Midbrain (tissue), 1 donor: ENCODE measurements at places on chromosomes 2 and 18.

GRCh38 chr18:13796515-13796914 lies 27.4 kb upstream of the MC5R start:
- no peak for DNase-seq

- no peak for DNase-seq
Observed at GRCh38 chr2:170229125-170229524, 51.2 kb downstream of the MYO3B start.

DNA sequence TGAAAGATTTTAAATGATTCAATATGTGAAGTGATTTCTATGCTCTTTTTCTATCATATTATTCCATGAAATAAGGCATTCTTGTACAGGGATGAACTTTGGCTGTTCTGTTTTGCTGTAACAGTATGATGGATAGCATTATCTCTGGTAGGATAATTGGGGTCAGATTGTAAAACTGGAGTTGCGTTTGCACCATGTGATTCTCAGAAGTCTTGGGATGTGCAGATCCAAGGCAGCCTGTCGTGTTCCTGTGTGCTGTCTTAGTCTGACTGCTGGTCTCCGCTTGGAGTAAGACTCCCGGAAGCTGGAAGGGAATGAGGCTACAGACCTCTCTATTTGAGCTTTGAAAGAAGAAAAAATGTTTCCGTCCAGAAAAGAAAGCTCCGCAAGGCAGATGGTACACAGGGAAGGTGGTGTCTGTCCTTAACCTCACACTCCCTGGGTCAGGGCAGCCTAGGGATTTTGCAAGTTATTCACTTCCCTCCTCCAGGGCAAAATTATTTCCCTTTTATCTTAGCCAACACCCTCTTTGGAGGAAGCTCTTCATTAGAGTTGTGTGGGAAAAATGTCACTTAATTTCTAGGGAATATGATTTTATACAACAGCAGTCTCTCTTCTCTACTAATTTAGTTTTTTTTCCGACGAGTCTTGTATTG lies 250.6 kb downstream of the PTPRM start:
- DNase-seq: no peak

DNA sequence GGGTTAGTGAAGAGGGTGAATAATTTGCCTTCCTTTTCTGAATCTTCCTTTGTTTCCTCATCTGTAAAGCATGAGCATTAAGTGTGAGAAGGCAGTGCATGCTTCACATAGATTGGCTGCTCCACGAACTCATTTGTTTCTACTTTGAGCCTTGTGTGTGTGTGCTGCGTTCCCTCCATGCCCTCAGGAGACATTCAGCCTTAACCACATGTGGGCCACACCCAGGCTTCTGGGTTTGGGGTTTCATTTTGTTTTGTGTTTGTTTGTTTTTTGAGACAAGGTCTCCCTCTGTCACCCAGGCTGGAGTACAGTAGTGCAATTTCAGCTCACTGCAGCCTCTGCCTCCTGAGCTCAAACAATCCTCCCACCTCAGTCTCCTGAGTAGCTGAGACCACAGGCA lies 843.3 kb downstream of the GALR1 start:
- no peak for DNase-seq

DNA sequence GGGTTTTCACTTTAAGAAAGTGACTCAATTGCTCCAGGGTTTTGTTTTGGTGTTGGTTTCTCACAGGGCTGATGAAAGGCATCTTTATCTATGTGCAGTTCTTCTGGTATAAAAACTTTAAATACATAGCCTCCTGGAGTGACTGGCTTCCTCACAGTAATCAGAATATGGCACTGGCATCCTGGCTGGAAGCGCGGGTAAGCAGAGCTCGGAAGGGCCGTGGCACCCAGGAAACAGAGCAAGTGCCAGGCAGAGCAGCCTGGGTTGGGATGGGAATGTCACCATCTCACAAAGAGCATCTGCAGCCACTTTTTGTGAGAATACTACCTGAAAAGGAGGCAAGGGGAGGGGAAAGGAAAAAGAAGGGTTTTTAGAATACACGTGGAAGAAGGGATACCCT lies 534.7 kb downstream of the PLCL1 start:
- DNase-seq: no peak

DNA sequence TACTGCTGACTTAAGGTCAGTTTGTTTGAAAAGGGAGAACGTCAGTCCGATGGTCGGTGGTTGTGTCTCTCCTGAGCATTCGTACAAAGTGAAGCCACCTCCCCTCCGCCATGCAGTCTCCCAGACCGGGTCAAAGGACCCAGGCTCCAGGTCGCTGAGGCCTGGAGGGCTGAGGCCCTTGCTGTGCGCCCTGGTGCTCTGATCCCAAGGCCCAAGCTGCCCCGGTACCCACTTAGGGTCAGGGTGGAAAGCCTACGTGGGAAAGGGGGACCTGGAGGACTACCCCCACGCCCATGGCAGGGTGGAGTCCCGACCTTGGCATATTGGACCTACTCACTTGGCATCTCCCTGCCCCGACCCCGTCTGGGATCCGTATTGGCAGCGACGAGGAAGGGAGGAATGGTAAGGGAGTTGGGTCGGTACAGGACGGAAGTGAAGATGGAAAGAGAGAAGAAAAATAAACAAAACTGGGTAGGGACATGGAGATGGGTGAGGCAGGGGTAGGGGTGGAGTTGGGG lies 8.0 kb upstream of the SIX3 start:
- DNase-seq: no peak

GRCh38 chr2:202716953-202717597 lies 82.3 kb downstream of the FAM117B start:
- DNase-seq: no peak

DNA sequence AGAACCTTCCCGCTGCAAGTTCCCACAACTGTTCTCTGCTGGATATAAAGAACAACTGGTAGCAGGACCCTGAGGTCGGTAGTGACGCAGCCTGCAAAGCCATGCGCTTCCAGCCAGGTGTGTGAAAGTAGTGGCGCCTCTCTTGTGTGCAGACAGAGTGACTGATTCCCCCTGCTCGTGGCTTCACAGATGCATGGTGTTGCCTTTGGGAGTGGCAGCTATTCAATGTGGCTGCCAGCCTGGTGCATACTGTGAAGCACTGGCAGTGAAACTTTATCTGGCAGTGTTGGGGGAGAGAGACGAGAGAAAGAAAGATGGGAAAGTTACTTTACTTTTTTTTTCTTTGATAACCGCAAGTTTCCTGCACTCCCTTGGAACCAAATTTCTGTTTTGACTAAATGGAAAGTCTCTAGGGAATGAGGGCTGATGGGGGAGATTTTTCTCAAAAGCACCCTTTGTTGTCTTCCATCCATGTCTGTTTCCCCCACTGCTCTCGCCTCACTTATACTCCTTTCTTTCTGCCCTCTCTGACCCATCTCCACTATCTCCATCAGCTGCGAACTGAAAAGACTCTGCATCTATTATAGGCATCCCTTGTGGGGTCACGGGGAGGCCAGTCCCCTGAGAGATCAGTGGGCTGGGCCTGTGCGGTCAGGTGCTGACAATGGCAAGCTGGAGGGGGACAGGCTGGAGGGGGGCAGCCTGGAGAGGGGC lies 90.0 kb upstream of the TNP1 start:
- no peak for DNase-seq

GRCh38 chr2:205730191-205730590 lies 47.9 kb downstream of the NRP2 start:
- DNase-seq: no peak

DNA sequence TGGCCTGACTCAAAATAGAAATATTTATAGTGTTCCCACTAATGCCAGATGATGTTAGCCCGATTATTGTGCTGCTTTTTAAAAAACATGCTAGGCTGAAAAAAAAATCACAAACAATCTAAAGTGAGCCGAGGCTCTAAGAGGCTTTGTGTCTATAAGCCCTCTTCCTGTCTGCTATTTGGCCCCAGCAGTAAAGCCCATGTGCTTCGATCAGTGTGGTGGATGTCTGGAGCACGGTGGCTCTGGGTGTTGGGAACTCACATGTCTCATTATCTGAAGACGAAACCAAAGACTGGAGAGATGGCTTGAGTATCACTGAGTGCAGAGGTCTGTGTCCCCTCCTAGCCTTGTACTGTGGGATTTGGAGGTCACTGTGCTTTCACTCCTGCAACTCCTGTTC lies 55.1 kb downstream of the INO80C start:
- no peak for DNase-seq

- DNase-seq: no peak
Observed at GRCh38 chr2:42183775-42184174, 14.6 kb downstream of the EML4 start.

DNA sequence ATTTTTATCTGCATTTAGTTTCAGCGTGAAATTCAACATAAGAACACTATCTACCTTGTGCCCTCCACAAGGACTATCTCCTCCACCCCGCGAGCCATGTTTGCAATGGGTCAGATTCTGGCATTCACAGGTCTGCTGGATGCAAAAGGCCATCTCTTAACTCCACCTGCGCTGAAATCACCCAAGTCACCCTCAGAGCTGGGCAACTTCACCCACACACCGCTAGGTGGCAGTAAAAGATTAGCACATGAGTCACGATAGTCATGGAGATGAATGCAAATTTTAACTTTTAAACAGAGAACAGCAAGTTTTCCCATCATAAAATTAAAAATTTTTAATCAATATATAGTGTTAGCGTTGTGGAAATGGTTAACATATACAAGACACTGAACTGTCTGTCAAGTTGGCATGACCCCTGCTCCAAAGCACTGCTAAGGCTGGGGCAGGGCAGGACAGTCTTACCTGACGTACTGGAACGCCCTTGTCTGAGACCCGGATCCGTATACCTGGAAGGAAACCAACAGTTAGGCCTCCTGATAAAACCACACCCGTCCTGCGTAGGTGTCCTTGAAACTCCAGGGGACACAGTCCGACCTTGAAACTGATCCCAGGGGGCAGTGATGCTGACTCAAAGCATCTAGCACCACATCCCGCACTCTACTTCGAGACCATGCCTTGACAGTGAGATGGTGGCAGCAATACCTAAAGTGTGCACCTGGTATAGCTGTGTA lies 89.6 kb downstream of the UXS1 start:
- DNase-seq: peak; percentile 64

DNA sequence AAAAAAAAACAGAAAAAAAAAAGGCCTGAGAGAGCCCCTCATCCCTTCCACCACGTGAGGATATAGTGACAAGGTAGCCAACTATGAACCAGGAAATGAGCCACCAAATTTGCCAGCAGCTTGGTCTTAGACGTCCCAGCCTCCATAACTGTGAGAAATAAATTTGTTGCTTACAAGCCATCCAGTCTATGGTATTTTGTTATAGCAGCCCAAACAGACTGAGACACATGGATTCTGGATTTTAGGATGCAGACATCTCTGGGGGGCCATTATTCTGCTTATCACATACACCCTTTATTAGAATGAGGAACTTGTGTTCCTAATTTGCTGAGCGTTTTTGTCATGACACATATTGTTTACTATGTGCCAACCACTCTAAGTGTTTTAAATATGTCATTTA lies 5.4 kb upstream of the YIPF4 start:
- no peak for DNase-seq

DNA sequence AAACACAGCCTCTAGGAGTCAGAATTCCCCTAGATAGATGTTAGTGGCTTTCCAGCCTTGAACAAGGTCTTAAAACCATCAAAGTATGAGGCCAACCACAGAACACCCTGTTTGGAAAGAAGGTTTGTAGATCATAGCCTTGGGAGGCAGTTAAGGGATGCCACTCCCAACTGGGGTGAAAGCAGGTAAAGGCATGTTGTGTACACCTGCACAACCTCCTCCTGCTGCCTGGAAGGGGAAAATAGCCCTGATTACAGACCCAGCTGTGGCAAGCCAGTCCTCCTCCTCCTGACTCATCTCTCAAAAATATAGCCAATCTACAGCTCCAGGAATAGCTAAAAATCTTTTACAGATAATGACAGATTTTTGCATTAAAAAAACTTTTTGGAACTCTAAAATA lies 108.1 kb downstream of the RBM43 start:
- no peak for DNase-seq

DNA sequence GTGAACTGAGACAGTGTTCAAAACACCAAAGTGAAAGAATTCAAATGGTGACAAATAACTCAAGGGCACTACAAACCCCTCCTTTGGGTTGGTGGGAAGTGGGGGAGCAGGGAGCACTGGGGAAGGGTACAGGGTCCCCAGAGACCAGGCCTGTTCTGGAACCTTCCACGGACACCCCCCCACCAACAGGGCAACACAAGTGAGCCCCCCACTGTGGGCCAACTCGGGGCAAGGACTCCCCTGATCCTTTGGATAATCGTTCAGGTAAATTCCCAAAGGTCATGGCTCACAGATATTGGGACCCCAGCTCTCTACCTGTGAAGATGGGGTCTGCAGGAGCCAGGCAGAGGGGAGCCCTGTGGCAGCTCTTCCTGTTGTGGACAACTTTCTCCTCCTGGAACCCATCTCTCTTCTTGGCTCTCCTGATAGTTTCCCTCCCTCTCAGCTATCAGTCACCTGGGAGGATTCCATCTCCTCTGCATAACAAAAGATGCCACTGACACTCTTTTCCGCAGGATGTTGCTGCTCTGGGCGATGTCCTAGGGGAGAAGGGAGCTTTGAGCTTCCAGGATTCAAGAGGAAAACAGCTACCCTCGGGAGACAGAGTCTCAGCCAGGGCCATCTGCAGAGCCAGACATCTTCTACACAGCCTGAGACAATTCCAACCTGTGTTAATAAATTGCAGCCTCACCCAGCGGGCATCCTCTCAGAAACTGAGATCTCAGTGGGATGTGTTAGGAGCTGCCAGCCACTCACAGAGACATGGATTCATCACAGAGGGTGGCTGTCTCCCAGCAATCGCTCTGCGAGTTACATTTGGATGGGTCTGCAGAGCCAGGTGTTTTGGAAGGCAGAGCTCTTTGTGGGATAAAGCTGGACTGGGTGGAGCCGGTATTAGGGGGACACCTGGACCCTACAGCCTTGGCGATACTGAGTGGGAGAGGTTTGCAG lies 35.4 kb downstream of the MBP start:
- DNase-seq: no peak

GRCh38 chr2:236545814-236546480 lies 23.7 kb upstream of the ACKR3 start:
- DNase-seq: no peak

GRCh38 chr2:196587056-196587455 lies 52.5 kb upstream of the CCDC150 start:
- DNase-seq: peak; percentile 75

GRCh38 chr18:71809711-71810110 lies 734.4 kb downstream of the CBLN2 start:
- DNase-seq: no peak

DNA sequence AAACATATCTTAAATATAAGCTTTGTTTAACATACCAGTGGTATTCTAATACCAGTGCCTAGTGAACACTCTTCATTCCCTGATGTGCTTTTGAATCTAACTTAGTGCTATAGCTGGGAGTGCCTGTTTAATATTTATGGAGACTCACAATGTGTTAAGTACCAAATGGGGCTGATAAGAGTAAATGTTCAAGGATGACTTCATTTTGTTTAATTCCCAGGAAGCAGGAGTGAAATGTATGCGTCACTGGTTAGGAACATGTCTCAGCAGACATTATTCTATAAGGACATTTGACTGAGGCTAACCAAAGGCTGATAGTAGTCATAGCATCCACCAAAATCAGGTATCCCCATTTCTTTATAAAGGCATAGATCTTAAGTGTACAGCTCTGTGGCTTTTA lies 31.7 kb upstream of the LINC00305 start:
- no peak for DNase-seq

DNA sequence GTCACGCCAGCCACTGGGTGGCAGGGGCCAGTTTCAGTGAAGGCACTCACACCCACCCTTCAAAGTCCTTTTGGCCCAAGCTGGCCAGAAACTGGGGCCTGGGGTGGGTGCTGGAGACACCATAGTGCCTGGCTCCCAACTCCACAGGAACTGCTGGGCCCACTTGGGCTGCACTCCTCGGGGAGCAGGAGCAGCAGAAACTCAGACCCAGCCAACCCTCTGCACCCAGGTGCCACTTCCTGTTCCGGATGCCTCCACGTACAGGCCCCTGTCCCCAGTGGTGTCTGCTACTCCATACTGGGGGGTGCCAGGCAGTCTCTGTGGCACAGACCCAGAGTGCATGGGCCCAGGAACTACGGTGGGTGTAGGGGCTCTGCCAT lies 42.5 kb upstream of the ZNF519 start:
- DNase-seq: no peak
